Vein endothelial cell (primary cell): ENCODE measurements at places on chromosomes 16 and 17. TPM values are rescaled to one million over a fixed set of nuclear protein-coding genes. Genes with fewer than 3 reads are reported as not detected.

Gene CSH2
- total RNA-seq: not detected in 2 replicates

Gene LASP1
- total RNA-seq: 237 and 292 TPM in 2 replicates

Gene KCNJ12
- 0.33 and 1.9 TPM in 2 replicates for total RNA-seq

Gene GLYR1
- total RNA-seq: 67.2 and 69.6 TPM in 2 replicates

Gene TMEM238L
- not detected in 2 replicates for total RNA-seq

Gene PGAP6
- 84.4 and 129 TPM in 2 replicates for total RNA-seq

Gene HBM
- not detected in 2 replicates for total RNA-seq
